Thoracic aorta (tissue), 2 donors: ENCODE measurements at places on chromosomes 5 and 9. TPM values are rescaled to one million over a fixed set of nuclear protein-coding genes. Genes with fewer than 3 reads are reported as not detected.
A peak's percentile ranks its signal among the peaks of the same experiment; 100 is the strongest.

GRCh38 chr5:58496488-58496887 lies 5.3 kb downstream of the GAPT start:
- no peak overlapping the region for H3K27ac ChIP-seq
- H3K27me3 ChIP-seq: no peaks in the 10 kb centered on the region
- H3K4me1 ChIP-seq: no peaks in the 10 kb centered on the region
- DNase-seq: no peak
- no peak overlapping the region for H3K4me3 ChIP-seq
- no peaks in the 10 kb centered on the region for H3K36me3 ChIP-seq

GRCh38 chr5:126234563-126235195 lies 188.5 kb upstream of the GRAMD2B start:
- no peaks in the 10 kb centered on the region for H3K27me3 ChIP-seq
- no peaks in the 10 kb centered on the region for H3K4me1 ChIP-seq
- no peak overlapping the region for H3K27ac ChIP-seq

GRCh38 chr5:138542180-138542955 lies 668 bp downstream of the ETF1 start:
- DNase-seq: no peak
- peak overlapping the region; percentile 97 for H3K4me3 ChIP-seq
- no peaks in the 10 kb centered on the region for H3K36me3 ChIP-seq
- H3K4me1 ChIP-seq: peaks cover 40% of the 10 kb centered on the region

DNA sequence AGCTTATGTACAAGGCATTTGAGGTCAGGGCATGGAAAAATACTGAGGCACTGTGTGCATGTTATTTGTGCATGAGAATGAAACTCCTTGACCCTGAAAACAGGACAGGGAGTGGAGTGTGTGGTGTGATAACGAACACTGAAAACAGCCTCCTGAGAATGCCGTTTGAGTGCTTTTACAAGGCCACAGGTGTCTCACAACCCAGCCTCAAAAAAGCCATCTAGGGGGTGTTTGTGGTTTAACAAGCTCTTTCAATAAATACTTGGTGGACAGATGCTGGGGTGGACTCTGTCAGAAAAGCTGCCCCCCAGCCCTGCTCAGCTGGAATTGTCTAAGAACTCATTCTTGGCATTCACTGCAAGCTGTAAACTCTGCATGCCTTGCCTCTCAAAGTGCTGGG lies 94.0 kb upstream of the SLC25A48 start:
- no peaks in the 10 kb centered on the region for H3K36me3 ChIP-seq
- no peak overlapping the region for H3K4me3 ChIP-seq
- DNase-seq: no peak
- H3K4me1 ChIP-seq: no peaks in the 10 kb centered on the region
- no peaks in the 10 kb centered on the region for H3K27me3 ChIP-seq
- H3K27ac ChIP-seq: no peak overlapping the region

DNA sequence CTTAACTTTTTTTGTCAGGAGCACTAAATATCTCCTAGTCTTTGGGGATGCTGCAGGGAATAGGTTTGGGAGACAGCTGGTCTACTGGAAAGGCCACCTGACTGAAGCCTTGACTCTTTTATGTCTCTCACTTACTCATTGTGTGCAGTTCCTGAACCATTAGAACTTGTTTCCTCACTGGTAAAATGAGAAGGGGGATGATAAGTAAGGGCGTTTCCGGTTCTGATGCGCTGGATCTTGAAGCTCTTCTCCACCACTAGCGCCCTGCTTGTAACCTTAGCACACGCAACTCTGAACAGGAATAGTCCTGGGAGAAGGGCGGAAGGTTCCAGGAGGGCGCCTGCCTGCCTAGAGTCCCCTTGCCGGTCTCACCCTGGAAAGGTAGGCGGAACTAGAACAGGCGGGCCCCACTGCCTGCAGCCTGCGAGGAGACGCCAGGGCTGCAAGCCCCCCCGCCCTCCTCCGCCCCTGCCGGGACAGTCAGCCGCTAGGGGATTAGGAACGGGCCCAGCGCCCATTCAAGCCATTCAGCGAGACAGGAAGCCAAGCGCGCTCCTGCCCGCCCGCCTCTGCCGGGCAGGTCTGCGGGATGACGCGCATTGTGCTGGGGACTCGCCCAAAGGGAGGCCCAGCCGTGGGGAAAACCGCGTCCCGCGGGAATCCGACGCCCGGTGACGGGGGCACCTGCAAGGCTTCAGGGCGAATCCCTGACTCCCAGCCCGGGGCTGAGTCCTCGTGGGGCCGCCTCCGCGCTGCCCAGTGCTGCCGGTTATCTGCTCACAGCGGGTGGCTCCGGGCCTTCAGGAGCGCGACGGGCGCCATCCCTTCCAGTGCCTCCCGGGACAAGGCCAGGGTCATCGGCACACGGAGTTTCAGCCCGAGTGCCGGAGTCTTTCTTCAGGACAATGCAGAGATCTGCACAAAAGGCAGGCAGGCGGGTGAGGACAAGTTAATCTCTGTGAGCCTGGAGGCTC lies 44.0 kb upstream of the XPA start:
- no peaks in the 10 kb centered on the region for H3K4me1 ChIP-seq
- peak; percentile 4 for DNase-seq

GRCh38 chr5:72222521-72222920 lies 97.5 kb downstream of the MRPS27 start:
- H3K4me3 ChIP-seq: no peak overlapping the region
- no peak overlapping the region for H3K27ac ChIP-seq
- DNase-seq: no peak
- H3K4me1 ChIP-seq: no peaks in the 10 kb centered on the region
- H3K27me3 ChIP-seq: no peaks in the 10 kb centered on the region

- H3K4me3 ChIP-seq: no peak overlapping the region
- H3K27ac ChIP-seq: no peak overlapping the region
- H3K27me3 ChIP-seq: no peaks in the 10 kb centered on the region
- DNase-seq: no peak
- no peaks in the 10 kb centered on the region for H3K4me1 ChIP-seq
Observed at GRCh38 chr5:101160002-101160401, 256.9 kb upstream of the ST8SIA4 start.

DNA sequence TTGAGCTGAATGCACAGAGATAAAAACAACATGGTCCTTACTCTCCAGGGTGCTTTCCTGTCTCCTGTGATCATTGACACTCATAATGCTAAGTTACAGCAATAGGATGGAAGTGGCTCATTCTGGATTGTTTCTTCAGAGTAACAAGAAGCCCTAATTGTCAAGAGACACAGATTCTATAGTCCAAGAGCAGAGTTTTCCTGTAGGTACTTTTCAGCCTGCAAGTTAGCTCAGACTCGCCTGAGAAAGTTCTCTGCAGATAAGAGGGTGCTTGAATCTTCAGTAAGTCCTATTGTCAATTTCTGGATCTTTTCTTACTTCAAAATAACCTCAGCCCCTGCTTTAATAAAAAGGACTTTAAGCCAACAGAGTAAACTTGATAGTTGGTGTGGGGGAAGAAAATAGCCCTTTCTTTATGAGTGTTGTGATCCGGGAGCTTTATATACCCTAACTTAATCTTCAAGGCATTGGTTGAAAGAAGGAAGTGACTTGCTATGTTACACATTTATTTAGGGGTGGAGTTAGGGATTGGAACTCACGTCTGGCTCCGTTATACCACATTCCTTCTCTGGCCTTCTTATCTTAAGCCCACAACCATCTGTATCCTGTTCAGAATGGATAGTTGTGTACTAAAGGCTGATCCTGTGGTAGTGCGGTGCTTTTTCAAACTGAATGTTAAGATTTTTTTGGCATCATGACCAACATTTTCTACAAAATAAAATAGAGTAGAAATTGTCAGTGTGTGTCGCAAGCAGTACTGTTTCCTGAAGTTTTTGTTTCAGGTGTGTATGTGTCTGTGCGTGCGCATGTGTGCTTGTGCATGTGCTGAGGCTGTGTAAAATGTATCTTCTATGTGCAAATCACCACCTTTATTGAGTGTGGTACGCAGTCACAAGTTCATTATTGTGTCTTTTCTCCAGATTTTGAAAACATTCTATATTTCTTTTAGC lies 173.9 kb downstream of the WDR70 start:
- no peaks in the 10 kb centered on the region for H3K27me3 ChIP-seq
- no peak overlapping the region for H3K4me3 ChIP-seq
- no peak overlapping the region for H3K27ac ChIP-seq

DNA sequence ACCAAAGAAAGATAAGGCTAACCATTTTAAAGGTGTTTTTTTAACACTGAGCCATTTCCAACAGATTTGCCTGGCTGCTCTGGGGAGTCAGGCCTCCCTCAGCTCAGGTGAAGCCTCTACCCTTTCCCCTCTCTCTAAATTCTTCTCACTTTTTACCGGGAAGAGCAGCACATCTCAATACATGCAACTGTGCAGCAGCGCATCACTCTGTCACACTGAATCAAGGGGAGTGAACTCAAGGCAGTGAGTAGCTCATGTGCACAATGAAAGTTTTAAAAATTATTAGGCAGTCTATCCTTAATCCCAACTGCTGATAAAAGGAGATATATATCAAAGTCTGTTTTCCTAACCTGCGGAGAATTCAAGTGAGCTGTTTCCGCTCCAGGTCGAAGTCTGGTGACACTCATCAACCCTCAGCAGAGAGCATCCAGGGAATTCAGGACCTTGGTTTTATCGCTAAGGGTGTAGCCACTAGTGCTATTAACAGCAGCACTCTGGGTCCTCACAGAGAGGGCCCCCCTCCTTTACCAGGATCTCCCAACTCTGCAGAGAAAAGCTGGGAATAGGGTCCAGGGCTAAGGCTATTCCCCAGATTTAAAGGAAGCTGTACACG lies 1.0 kb downstream of the CEMIP2 start:
- H3K4me1 ChIP-seq: peaks cover 21% of the 10 kb centered on the region
- no peaks in the 10 kb centered on the region for H3K27me3 ChIP-seq
- H3K36me3 ChIP-seq: no peaks in the 10 kb centered on the region
- H3K27ac ChIP-seq: no peak overlapping the region

- H3K27me3 ChIP-seq: no peaks in the 10 kb centered on the region
- H3K4me1 ChIP-seq: no peaks in the 10 kb centered on the region
- DNase-seq: no peak
- no peak overlapping the region for H3K27ac ChIP-seq
- H3K4me3 ChIP-seq: no peak overlapping the region
Observed at GRCh38 chr5:176776141-176776865, 34.1 kb upstream of the UNC5A start.

DNA sequence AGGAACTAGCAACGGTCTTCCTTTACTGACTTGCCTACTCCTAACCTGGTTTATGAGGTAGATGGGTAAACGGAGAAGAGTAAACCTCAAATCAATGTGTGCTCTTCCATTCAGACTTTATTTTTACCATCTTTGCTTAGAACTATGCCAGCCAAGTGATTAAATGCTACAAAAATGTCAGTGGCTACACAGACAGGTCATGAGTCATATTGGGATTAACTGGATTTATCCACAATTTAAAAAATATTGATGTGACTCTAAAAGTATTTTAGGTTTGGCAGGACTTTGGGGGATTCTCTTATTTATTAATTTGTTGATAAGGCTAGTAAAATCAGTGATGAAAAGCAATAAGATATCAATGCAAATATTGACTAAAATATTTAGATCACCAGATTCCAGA lies 275.0 kb downstream of the PLK2 start:
- peaks cover 5% of the 10 kb centered on the region for H3K4me1 ChIP-seq
- no peaks in the 10 kb centered on the region for H3K36me3 ChIP-seq
- H3K27me3 ChIP-seq: no peaks in the 10 kb centered on the region

GRCh38 chr5:114038756-114039155 lies 323.1 kb upstream of the KCNN2 start:
- H3K27me3 ChIP-seq: no peaks in the 10 kb centered on the region
- no peaks in the 10 kb centered on the region for H3K36me3 ChIP-seq
- no peak overlapping the region for H3K4me3 ChIP-seq
- no peak for DNase-seq

DNA sequence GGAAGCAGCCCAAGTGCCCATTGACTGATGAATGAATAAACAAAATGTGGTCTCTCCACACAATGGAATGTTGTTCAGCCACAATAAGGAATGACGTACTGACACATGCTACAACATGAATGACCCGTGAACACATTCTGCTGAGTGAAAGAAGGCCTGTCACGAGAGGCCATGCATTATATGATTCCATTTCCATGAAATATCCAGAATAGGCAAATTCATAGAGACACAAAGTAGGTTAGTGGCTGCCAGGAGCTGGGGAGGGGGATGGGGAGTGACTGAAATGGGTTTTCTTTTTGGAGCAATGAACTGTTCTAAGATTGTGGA lies 41.4 kb downstream of the BICD2 start:
- DNase-seq: no peak
- no peak overlapping the region for H3K27ac ChIP-seq
- H3K4me3 ChIP-seq: no peak overlapping the region
- no peaks in the 10 kb centered on the region for H3K27me3 ChIP-seq
- H3K4me1 ChIP-seq: no peaks in the 10 kb centered on the region

GRCh38 chr5:142872795-142873194 lies 102.6 kb downstream of the ARHGAP26 start:
- H3K4me3 ChIP-seq: no peak overlapping the region
- H3K36me3 ChIP-seq: no peaks in the 10 kb centered on the region
- no peak for DNase-seq
- no peaks in the 10 kb centered on the region for H3K27me3 ChIP-seq
- no peak overlapping the region for H3K27ac ChIP-seq
- peaks cover 55% of the 10 kb centered on the region for H3K4me1 ChIP-seq

DNA sequence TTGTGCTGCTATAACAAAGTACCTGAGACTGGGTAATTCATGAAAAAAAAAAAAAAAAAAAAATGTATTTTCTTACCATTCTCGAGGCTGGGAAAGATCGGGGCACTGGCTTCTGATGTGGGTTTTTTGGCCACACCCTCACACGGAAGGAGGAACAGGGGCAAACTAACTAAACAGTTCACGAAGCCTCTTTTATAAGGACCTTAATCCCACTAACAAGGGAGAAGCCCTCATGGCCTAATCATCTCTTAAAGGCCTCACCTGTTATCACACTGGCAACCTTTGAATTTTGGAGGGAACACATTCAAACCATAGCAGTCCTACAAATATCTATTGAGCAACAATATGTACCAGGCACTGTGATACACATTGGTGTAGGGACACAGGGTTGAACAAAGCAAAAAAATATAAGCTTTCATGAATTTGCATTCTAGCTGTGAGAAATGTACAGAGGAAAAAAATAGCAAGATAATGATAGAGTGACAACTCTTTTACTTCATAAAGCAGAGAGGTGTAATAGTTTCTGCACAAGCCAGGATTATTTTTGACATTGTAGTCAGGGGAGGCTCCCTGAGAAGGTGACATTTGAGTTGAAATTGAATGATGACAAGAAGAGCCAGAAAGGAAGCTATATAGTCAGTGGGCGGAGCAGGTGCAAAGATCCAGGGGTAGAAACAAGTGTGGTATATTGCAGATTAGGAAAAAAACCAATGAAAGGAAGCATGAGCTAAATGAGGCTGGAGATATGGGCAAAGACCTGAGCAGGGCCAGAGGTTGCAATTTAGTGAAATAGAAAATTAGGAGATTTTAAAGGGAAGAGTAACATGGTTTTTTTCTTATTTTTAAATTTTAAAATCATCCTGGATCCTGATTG lies 68.1 kb upstream of the GRAMD2B start:
- H3K4me3 ChIP-seq: no peak overlapping the region
- no peaks in the 10 kb centered on the region for H3K27me3 ChIP-seq
- no peaks in the 10 kb centered on the region for H3K36me3 ChIP-seq
- DNase-seq: no peak

Gene GGTA1
- 102 TPM for total RNA-seq

Gene ODF2
- 22.5 TPM for total RNA-seq

Gene GTF2H2
- 24.5 TPM for total RNA-seq

Gene CLTA
- total RNA-seq: 127 TPM

Gene GRXCR2
- total RNA-seq: not detected

Gene ZNF483
- 9.7 TPM for total RNA-seq
